ENCODE measurements at places on chromosomes 6 and 20. TPM values are rescaled to one million over a fixed set of nuclear protein-coding genes. Genes with fewer than 3 reads are reported as not detected.

Gene VSTM2L
- 3.0 TPM for total RNA-seq

Gene C6orf141
- total RNA-seq: 22.7 TPM

GRCh38 chr20:38114353-38114791, 50.7 kb downstream of the TGM2 start:
- DNase-seq: no peak

GRCh38 chr6:7052443-7053011, 55.2 kb upstream of the RREB1 start:
- DNase-seq: peak; percentile 7

DNA sequence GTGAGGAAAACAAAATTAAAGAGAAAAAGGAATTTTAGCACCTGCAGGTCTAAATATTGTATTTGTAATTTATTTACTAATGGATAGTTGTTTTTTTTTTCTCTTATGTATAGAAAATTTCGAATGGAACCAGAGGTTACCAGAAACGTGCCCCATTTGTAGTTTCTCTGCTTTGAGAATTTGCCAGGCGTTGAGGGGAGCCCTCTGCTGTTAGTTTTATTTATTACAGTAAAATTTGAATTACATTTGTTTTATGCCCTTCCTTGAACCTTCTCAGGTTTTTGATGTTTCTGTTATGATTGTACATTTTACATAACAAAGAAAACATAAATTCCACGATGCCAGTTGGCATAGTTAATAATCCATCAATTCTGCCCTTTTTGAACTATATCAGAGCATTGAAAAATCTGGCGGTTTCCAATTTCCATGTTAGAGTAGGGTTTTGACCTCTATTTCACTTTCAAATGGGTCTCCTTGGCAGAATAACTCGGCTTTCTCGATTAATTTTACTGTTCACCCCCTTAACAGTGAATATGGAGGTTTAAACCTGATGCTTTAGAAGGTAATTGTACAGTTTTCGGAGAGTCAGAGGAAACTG, 35.1 kb upstream of the RFPL4B start:
- no peak for DNase-seq

GRCh38 chr6:90953405-90954161, 366.7 kb upstream of the MAP3K7 start:
- DNase-seq: no peak

Data from mammary epithelial cell (primary cell).